ENCODE measurements at places on chromosomes 7 and 10. TPM values are rescaled to one million over a fixed set of nuclear protein-coding genes. Genes with fewer than 3 reads are reported as not detected.
A peak's percentile ranks its signal among the peaks of the same experiment; 100 is the strongest.

- H3K4me1 ChIP-seq: no peaks in the 10 kb centered on the region
- no peaks in the 10 kb centered on the region for H3K36me3 ChIP-seq
- no peak for DNase-seq
- no peak overlapping the region for H3K27ac ChIP-seq
- H3K27me3 ChIP-seq: no peaks in the 10 kb centered on the region
Measured at GRCh38 chr10:34826221-34826620, 11.1 kb upstream of the PARD3 start.

- H3K36me3 ChIP-seq: no peaks in the 10 kb centered on the region
- no peak for DNase-seq
- H3K27ac ChIP-seq: no peak overlapping the region
- H3K4me3 ChIP-seq: no peak overlapping the region
Measured at GRCh38 chr7:149316606-149317005, 54.6 kb downstream of the ZNF783 start.

- no peaks in the 10 kb centered on the region for H3K36me3 ChIP-seq
- DNase-seq: no peak
- H3K27ac ChIP-seq: peak overlapping the region; percentile 74
- H3K4me1 ChIP-seq: peaks cover 16% of the 10 kb centered on the region
- H3K4me3 ChIP-seq: no peak overlapping the region
Measured at GRCh38 chr7:132065989-132066603, 509.7 kb upstream of the PODXL start.

DNA sequence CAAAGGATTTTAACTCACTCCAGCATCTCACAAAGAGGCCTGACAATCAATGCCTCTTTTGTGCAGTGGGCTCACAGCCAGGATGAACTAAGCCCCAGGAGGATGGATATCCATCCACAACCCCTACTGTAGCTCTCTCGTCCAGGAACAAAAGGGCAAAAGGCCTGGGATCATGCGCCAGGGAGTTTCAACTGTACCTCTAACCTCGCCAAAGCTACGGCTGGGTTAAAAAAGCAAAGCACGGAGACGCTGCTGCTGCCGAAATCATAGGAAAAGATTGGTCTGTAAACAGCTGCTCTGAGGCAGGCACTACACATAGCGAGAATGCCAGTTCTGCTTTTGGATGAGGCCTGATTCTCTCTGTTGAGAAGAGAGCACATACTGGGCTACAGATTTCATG lies 32.1 kb downstream of the VSTM4 start:
- no peaks in the 10 kb centered on the region for H3K36me3 ChIP-seq
- peaks cover 55% of the 10 kb centered on the region for H3K4me1 ChIP-seq
- H3K4me3 ChIP-seq: no peak overlapping the region
- peak overlapping the region; percentile 59 for H3K27ac ChIP-seq
- H3K27me3 ChIP-seq: no peaks in the 10 kb centered on the region

GRCh38 chr10:404346-404745 lies 269.1 kb downstream of the ZMYND11 start:
- H3K27me3 ChIP-seq: no peaks in the 10 kb centered on the region
- no peak overlapping the region for H3K4me3 ChIP-seq
- no peak overlapping the region for H3K27ac ChIP-seq
- no peaks in the 10 kb centered on the region for H3K4me1 ChIP-seq
- H3K36me3 ChIP-seq: peaks cover 12% of the 10 kb centered on the region

- peak overlapping the region; percentile 39 for H3K27ac ChIP-seq
- no peaks in the 10 kb centered on the region for H3K27me3 ChIP-seq
- no peaks in the 10 kb centered on the region for H3K36me3 ChIP-seq
- no peak overlapping the region for H3K4me3 ChIP-seq
Measured at GRCh38 chr10:88232983-88233543, 350.1 kb downstream of the RNLS start.

- no peak overlapping the region for H3K27ac ChIP-seq
- no peak for DNase-seq
- no peaks in the 10 kb centered on the region for H3K36me3 ChIP-seq
- no peak overlapping the region for H3K4me3 ChIP-seq
- no peaks in the 10 kb centered on the region for H3K27me3 ChIP-seq
Measured at GRCh38 chr10:28151636-28152035, 151.2 kb downstream of the MPP7 start.

DNA sequence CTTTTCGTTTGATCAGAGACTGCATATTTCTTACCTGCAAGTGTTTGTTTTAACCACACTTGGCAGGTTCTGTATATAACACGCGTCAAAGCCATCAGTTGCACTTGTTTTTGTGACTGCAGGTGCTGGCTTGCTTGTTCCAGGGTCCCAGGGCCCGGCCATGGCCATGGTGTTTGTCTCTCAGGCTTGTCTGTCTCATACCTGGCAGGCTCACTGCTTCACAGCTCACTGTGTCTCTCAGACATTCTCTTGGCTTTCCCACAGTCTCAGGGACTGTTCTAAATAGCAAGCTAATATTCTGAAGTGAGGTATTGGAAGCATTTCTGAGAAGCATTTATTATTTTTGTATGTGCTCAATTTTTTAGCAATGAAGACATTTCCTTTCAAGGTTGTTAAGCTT lies 46.9 kb downstream of the GPR141 start:
- no peaks in the 10 kb centered on the region for H3K36me3 ChIP-seq
- DNase-seq: no peak
- no peak overlapping the region for H3K27ac ChIP-seq
- no peaks in the 10 kb centered on the region for H3K27me3 ChIP-seq

- no peak overlapping the region for H3K27ac ChIP-seq
- H3K27me3 ChIP-seq: no peaks in the 10 kb centered on the region
- H3K4me3 ChIP-seq: no peak overlapping the region
- peaks cover 14% of the 10 kb centered on the region for H3K4me1 ChIP-seq
Measured at GRCh38 chr10:110142965-110143364, 64.4 kb upstream of the MXI1 start.

The HMX2 gene
- not detected for total RNA-seq

The PLXDC2 gene
- total RNA-seq: 51.3 TPM
